ENCODE measurements at places on chromosomes 1 and 21.

DNA sequence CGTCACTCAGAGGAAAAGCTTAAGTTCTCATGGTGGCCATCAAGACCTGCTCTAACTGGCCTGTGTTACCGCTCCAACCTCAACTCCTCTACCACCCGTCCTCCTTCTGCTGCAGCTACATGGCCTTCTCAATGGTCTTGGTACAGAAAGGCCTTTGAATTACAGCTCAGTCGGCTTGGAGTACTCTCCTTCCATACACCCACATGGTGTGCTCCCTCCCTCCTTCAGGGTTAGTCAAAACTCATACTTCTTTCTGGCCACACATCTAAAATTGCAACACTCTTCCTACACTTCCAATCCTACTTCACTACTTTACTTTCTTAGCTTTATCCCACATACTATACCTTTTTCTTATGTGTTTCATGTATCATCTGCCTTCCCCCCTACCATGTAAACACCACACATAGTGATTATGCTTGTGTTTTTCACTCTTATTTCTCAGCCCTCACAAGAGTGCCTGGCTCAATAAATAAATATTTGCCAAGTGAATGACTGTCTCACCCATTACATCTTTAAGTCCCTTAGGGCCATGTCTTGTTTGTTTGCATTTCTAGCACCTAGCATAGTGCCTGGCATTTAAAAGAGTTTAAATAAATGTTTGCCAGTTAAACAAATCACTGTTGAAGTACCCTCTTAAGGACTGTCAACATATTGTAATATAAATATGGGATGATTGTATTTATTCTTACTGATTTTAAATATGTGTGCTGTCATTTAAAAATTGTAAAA lies 37.6 kb upstream of the HMCN1 start:
- DNase-seq = no peak
- H3K4me3 ChIP-seq = no peak overlapping the region
- H3K27me3 ChIP-seq = peaks cover 14% of the 10 kb centered on the region
- peaks cover 16% of the 10 kb centered on the region for H3K4me1 ChIP-seq
- peaks cover 11% of the 10 kb centered on the region for H3K36me3 ChIP-seq
- no peak overlapping the region for H3K27ac ChIP-seq

GRCh38 chr1:177384461-177384860 lies 213.7 kb downstream of the BRINP2 start:
- H3K27me3 ChIP-seq = no peaks in the 10 kb centered on the region
- no peak overlapping the region for H3K4me3 ChIP-seq
- no peak overlapping the region for H3K27ac ChIP-seq
- H3K36me3 ChIP-seq = no peaks in the 10 kb centered on the region
- H3K4me1 ChIP-seq = no peaks in the 10 kb centered on the region
- DNase-seq = no peak

GRCh38 chr1:7221826-7222694 lies 436.8 kb downstream of the CAMTA1 start:
- no peak for DNase-seq
- H3K27me3 ChIP-seq = peaks cover 14% of the 10 kb centered on the region
- no peak overlapping the region for H3K27ac ChIP-seq
- no peaks in the 10 kb centered on the region for H3K4me1 ChIP-seq

DNA sequence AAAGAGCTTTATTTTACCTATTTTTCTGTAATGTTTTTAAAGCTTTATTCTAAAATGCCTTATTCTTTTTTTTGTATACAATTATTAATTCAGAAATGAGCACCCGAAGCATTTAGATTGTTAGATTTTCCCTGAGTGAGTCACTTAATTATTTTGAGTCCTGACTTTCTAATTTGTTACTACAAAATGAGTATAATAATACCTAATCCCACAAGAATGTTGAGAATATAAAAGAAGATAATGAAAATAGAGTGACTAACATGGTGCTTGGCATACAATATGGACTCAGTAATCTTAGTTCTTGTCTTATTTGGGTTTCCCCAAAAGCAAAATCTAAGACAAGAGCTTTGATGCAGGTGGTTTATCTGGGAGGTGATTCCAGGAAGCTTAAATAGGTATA lies 142.2 kb downstream of the LHX8 start:
- no peaks in the 10 kb centered on the region for H3K27me3 ChIP-seq
- no peak overlapping the region for H3K27ac ChIP-seq
- no peak for DNase-seq
- no peaks in the 10 kb centered on the region for H3K36me3 ChIP-seq
- H3K4me1 ChIP-seq = no peaks in the 10 kb centered on the region
